ENCODE measurements at places on chromosomes 6 and 20.

GRCh38 chr6:154319231-154319858 lies 37.3 kb downstream of the IPCEF1 start:
- peak; percentile 6 for DNase-seq

- DNase-seq, result no peak
Measured at GRCh38 chr20:36271639-36272546, 34.2 kb upstream of the DLGAP4 start.

- no peak for DNase-seq
Measured at GRCh38 chr6:157727629-157728182, 95.3 kb upstream of the SNX9 start.

DNA sequence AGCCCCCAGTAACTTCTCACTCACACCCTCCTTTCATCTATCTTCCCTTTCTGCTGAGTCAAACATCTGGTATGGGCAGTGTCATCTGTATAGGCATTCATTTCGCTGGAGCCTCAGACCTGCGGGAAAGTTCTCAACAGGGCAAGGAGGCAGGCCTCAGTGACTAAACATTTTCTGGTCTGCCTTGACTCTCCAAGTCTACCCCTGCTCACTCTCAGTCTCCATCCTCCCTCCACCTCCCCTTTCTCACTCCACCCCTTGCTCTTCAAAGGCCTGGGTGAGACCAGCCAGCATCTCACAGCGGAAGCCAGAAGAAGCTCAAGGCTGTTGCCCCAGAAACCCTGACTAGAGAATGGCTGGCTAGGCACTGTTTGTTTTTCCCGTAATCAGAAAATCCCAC lies 105.0 kb upstream of the BEND6 start:
- no peak for DNase-seq

DNA sequence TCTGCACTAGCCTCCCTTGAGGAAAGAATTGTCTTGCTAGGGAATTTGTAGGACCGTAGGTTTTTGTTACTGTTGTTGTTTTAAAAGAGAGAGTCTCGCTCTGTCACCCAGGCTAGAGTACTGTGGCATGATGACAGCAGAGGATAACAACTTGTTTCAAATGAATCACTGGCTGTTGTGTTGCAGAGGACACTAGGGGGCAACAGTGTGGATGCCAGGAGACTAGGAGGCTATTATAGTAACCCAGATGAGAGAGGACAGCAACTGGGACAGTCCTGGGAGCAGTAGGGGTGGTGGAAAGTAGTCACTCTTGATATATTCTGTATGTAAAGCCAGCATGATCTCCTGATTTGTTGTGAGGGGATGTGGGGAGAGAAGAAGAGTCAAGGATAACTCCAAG lies 41.8 kb upstream of the LAMA4 start:
- DNase-seq, result no peak

GRCh38 chr6:128112494-128112893 lies 211.6 kb upstream of the THEMIS start:
- DNase-seq, result no peak

DNA sequence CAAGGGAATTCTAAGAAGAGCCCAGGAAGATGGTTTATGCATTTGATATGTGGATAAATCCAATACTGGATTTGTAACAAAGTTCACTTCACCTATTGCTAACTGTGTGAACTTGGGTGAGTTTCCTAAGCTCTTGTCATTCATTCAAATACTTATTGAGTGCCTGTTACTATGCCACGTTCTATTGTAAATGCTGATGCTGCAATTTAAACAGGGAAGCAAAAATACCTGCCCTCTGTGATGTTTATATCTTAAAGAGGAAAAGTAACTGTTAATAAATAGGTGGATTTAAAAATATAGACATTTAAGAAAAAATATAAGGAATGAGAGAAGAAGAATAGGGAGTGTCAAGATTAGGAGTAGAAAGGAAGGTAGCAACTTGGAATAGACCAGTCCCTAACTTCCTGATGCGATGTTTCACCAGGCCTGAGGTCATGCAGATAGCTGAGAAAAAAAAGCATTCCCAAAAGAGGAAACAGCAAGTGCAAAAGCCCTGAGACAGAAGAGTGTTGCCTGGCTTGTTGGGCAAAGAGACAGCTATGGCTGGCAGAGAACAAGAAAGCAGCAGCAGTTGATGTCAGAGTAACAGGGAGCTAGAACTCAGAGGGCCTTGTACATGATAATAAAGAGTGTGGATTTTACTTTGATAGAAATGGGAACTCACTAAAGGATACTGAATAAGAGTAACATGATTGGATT lies 54.3 kb upstream of the TCF21 start:
- DNase-seq, result no peak

GRCh38 chr6:26224940-26225847 lies 138.0 kb downstream of the HFE start:
- peak; percentile 67 for DNase-seq

DNA sequence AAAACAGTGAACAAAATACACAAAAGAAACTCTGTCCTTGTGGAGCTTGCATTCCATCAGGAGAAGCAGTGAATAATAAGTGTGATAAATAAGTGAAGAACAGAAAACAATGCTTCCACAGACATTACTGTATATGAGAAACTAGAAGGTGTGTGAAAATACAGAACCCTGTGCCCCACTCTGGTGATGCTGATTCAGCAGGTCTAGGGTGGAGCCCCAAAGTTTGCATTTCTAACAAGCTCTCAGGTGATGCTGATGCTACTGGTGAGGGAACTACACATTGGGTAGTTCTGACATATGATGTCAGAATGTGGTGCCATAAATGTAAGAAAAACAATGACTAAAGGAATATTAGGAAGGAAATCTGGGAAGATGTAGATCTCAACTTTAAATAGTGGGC lies 601.4 kb upstream of the BTBD3 start:
- DNase-seq, result no peak

- no peak for DNase-seq
Measured at GRCh38 chr6:87494761-87495422, 22.1 kb downstream of the SLC35A1 start.

- DNase-seq, result no peak
Measured at GRCh38 chr20:63134201-63134612, 81.7 kb downstream of the YTHDF1 start.

DNA sequence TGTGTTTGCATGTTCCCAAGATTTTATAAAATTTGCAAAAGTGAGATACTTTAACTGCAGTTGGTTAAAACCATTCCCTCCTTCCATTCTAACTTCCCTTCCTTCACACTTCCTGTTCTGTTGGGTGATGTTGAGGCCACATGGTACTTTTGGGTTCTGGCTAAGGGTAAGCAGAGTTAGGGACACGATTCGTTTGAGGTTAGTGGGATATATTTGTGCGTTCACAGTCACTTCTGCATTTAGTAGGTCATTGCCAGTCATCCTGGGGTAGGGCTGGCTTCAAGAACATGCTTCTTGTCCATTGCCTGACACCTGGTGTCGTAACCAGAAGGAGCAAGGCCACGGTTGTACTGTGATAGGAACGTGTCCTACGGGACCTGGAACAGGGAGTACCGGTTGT lies 340.1 kb downstream of the ZFAND3 start:
- DNase-seq, result no peak

GRCh38 chr20:37384683-37385174 lies 38.8 kb downstream of the SRC start:
- no peak for DNase-seq

DNA sequence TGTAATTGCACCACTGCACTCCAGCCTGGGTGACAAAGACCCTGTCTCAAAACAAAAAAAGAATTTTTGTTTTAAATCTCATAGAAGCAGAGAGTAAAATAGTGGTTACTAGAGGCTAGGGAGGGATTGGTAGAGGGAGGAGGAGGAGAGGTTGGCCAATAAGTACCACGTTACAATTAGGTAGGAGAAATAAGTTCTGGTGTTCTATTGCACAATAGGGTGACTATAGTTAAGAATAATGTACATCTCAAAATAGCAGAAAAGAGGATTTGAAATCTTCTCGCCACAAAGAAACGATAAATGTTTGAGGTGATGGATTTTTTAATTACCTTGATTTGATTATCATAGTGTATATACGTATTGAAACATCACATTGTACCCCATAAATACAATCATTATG lies 27.1 kb upstream of the TOP1 start:
- DNase-seq, result no peak

GRCh38 chr20:48761023-48761785 lies 66.6 kb downstream of the PREX1 start:
- no peak for DNase-seq

DNA sequence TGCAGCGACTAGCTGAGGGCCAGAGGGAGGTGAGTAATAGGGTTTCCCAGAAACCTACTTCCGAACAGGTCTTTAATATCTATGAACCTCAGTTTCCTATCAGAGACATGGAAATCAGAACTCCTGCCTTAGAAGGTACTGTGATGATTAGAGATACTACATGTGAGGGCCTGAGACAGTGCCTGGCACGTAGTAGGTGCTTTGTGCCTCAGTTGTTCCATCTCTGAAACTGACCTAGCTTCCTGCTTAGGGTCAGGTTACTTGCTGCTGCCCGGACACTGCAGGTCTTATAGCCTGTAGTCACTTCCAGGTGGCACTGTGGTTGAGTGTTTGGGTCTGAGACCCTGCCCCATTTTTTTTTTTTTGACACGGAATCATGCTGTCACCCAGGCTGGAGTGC lies 20.9 kb downstream of the RAB44 start:
- no peak for DNase-seq

DNA sequence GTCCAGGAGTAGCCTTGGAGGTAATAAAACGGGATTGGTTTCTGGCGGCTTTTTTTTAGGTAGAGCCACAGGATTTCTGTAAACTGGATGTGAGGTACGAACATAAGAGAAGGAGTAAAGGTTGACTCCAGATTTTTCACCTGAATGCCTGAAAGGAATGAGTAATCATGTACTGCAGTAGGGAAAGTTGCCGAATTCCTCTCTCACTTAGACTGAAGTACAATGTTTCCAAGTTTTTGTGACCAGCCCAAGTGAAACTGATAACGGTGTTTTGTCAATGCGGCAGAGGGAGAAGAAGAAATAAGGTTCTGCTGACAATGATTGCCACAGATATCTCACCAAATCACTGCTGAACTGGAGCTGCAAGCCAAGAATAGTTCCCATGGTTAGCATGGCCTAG lies 75.0 kb downstream of the VTA1 start:
- no peak for DNase-seq

DNA sequence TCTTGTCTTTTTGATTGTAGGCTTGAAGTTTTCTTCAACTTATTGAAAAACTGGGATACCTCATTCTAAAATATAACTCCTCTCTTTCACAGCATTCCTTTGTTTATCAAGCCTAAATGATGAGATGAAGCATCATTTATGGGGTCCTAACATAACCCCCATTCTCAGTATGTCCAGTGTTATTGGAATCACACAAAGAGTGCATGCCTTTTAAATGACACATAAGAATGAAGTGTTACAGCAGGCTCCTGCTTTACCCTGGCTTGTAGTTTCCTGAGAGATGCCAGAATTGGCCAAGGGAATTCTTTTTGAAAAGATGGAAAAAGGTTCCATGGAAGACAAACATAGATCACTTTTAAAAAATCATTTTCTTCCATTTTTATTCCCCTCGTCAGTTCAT lies 502.4 kb downstream of the BCKDHB start:
- DNase-seq, result no peak

DNA sequence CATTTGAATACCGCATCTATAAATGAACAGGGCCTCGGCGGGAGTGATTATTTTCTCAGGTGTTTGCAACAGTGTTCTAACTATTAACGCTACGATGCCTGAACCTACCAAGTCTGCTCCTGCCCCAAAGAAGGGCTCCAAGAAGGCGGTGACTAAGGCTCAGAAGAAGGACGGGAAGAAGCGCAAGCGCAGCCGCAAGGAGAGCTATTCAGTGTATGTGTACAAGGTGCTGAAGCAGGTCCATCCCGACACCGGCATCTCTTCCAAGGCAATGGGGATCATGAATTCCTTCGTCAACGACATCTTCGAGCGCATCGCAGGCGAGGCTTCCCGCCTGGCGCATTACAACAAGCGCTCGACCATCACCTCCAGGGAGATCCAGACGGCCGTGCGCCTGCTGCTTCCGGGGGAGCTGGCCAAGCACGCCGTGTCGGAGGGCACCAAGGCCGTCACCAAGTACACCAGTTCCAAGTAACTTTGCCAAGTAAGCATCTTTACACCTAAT lies 70.9 kb downstream of the HFE start:
- no peak for DNase-seq

GRCh38 chr20:43942667-43943285 lies 28.1 kb downstream of the TOX2 start:
- no peak for DNase-seq

DNA sequence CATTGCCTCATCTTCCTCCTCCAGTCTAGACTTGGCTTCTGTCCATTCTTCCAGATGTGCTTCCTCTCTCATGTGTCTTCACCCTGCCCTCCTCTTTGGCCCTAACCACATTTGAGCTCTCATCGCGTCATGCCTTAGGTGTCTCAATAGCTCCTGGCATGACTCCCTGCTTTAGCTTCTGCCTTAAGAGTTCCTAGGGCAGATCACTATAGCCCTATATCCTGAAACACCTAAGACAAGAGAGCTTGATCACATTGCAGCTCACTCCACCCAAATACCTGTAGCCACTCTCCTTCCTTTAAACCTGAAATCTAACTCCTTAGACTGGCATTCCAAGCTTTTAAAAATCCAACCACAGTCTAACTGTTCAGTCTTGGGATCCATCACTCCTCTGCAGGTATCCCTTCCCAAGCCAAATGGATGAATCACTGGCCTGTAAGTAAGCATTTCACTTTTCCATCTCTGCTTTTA lies 69.0 kb upstream of the STXBP5 start:
- no peak for DNase-seq

- DNase-seq, result no peak
Measured at GRCh38 chr6:73388433-73388799, 6.2 kb upstream of the DDX43 start.

All from COR-L47 (cell line).